ENCODE measurements at places on chromosomes 5 and 9.

GRCh38 chr5:45609661-45610060 is 86.5 kb downstream of the HCN1 start:
- no peak for DNase-seq

DNA sequence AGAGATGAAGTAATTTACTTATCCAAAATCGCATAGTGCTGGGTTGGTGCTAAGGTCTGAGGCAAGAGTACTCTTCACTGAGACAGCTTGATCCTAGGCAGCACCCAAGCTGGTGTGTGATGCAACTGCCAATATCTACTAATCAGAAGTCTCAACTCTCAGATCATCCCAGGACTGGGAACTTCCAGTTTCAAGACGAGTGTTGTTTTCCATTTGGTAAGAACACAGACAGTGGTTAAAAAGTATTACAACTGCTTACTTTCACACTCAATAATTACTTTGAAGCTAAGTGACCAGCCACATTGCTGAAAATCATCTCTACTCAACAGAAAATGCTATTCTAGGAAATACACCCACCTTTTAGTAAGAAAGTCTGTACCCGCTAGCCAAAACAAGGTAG is 45.3 kb downstream of the FBXW11 start:
- no peak for DNase-seq

DNA sequence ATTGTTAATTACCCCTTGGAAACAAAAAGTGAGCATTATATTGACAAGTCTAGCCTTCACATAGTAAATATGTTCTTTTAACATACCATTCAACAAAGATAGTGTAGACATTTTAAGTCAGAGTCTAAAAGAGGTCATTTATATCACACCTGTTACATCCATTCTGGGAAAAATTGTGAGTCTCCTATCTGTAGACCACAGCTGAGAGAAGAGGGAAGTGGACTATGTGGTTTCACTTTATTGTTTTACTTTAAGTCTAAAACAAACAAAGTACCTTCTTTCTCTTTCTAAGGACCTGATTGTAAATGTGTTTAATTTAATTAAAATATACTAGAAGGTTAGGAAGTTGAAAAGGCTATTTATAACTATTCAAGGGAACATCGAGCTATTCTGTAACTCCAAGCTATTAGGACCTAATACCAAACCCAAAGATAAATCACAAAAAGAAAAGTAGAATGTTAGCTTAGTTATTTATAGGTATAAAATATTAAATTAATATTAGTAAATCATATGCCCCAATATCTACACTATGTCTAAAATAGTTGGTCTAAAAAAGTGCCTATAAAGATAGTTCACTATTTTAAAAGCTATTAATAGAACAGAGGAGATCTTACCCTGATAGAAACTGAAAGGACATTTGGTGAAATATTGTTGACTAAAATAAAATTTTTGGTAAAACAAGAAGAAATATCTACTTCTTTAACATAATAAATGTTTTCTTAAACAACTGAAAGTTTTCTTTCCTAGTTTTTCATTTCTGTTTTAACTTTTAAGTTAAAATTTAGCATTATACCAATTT is 134.9 kb downstream of the TMEM167A start:
- no peak for DNase-seq

GRCh38 chr9:106653213-106653612 is 209.8 kb upstream of the ZNF462 start:
- DNase-seq, result no peak

GRCh38 chr5:76457674-76458485 is 54.8 kb downstream of the IQGAP2 start:
- no peak for DNase-seq

DNA sequence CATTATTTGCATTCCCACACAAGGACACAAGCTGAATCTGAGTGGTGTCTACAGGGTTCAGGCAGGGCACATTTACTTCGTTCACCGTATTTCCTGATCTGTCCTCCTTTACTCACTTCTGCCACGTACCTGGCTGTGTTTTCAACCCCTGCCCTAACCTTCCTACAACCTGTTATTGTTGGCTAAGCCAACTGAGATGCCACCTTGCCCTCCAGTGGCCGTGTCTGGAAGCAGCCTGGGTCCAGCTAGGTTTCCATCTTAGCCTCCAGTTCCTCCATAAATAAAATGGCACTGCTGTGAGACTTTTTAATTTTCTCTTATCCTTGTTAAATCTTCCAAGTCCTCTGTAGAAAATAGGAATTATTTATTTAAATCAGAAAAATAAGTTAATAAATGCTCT is 64.8 kb downstream of the ATP10B start:
- DNase-seq, result peak; percentile 59

DNA sequence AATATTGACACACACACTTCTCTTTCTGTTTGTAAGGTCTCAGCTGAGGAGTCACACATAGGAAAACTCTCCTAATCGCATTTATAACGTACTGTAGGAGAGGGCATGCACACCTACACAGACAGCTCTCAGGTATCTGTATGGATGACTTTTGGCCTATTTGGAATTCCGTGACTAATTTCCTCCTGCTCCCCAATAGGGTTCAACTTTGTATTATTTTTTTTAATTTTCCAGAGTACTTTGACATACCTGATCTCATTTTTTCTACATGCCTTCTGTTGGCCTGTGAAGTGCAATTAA is 195.9 kb downstream of the ARHGAP26 start:
- no peak for DNase-seq

- DNase-seq, result no peak
These were observed 112.3 kb upstream of the NR3C1 start for GRCh38 chr5:143515829-143516228.

DNA sequence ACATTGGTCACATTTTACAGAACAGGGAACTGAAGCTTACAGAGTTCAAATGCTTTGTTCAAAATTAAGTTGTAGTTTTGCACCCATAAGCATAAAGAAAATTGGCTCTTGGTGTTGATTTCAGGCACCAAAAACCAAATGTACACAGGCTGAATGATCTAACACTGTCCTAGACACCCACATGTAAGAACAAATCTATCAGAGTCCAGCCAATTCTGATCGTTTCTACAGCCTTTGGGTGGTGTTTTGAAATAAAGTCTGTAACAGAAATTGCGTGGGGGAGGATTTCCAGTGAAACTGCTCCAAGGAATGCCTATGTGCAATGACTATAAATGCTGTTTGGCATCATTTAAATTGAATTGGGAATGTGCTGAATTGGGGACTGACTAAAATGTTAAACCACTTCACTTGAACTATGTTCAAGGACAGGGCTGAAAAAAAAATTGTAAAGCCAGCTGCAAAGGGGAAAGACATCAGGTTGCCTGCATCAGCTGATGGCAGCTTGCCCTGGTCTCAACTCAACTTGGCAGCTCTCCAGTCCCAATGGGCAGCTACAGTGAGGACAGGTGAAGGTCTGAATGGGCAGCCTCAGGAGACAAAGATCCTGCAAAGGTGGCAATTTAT is 92.2 kb upstream of the TRPC7 start:
- DNase-seq, result no peak

DNA sequence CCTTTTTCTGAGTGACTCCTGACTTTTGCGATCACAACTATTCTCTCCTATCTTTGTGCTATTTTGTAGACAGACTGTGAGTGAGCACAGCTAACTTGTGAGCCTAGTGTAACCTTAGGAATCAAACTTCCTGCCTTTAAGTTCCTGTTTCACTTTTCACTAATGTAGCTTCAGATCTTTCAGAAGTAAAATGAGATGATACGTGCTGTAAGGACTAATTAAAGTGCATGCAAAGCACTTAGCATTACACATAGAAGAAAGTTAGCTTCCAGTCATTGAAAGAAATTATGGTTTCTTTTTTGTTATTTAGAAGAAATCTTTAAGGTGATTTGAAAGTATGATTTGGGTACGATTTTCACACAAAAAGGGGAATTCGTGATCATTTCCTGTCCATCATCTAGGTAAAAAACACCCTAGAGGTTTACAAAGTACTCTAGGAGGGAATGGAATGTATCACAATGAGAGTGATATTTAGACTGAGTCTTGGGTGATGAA is 122.7 kb downstream of the ST8SIA4 start:
- no peak for DNase-seq

- no peak for DNase-seq
These were observed 55.0 kb upstream of the APC start for GRCh38 chr5:112682621-112683061.

- peak; percentile 89 for DNase-seq
These were observed 767 bp downstream of the RALGPS1 start for GRCh38 chr9:126915281-126915816.

- DNase-seq, result no peak
These were observed 54.4 kb upstream of the EXOC3 start for GRCh38 chr5:388266-389196.

DNA sequence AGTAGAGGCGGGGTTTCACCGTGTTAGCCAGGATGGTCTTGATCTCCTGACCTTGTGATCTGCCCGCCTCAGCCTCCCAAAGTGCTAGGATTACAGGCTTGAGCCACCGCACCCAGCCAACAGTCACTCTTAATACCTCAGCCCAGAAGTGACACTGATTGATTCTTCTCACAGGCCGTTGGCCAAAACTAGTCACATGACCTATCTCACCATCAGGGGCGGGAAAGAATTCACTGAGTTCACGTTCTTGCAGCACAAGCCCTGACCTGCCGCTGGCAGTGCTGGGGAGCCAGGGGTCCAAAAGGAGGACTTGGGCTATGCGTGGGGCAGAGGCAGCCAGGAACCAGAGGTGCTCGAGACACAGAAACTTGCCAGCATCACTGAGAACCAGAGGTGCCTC is 55.0 kb upstream of the CPLX2 start:
- DNase-seq, result no peak

DNA sequence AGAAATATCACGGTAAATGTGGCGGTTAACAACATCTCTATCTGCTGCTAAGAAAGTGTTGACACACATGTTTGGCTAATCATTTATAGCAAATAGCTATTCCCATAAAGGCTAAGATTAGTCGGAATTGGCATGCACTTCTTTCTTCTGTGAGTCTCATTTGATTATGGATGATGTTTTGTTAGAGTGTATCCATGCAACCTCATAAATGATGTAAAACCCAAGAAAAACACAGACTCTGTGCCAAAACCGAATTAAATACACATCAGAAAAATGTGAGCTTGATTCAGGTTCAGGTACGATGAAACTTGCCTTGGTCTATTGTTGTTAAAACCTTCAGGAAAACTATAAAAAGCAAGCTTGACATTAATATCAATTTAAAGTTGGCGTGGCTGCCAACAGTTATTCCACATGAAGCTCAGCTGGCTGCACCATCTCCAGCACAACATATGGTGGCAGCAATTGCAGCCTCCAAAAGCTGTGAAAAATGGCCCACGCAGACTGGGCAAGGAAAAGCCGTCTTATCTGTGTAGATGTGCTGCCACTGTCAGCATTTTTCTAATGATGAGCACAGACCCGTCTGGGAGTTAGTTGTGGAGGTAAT is 41.1 kb upstream of the ICE1 start:
- DNase-seq, result no peak

DNA sequence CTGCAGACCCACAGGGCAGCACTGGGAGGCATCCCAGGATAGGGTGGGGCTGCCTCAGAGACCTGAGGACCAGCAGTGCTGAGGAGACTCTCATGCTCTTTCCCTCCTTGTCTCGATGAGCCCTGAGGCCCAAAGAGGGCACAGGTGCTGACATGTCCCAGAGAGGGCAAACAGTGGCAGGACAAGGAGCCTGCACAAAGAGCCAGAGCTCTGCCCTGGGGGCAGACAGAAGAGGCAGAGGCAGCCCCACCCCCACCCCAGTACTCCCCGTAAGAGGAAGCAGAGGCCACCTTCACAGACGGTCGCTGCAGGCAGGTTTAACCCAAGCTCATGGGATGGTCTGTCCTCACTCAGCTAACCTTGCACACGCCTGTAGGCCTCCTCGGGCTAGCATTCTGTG is 29.4 kb upstream of the TTLL11 start:
- no peak for DNase-seq

DNA sequence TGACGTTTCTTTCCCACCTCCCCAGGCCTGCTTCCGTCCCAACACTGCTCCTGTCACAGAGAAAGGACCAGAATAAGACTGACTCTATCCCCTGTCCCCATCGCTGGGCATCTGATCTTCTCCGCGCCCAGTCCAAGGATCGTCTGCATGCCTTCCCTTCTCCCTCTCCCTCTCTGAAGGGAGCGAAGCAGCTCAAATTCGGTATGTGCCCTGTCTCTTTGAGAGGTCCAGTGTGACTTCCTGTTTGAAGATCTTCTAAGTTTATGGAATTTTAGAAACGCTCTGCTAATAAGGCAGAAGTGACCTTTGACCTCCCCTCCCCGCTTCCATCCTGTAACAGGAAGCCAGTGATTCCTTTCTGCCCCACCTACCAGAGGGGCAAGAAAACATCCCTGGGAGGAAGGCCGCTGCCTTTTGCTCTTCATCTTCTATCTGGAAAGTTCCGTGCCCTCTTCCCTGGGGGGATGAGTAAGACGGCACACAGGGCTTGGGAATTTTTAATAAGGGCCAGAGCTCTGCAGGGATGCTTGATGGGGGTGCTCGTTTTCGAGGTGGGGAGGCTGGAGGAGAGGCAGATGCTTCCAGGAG is 40.7 kb upstream of the RNU6ATAC start:
- DNase-seq, result no peak

DNA sequence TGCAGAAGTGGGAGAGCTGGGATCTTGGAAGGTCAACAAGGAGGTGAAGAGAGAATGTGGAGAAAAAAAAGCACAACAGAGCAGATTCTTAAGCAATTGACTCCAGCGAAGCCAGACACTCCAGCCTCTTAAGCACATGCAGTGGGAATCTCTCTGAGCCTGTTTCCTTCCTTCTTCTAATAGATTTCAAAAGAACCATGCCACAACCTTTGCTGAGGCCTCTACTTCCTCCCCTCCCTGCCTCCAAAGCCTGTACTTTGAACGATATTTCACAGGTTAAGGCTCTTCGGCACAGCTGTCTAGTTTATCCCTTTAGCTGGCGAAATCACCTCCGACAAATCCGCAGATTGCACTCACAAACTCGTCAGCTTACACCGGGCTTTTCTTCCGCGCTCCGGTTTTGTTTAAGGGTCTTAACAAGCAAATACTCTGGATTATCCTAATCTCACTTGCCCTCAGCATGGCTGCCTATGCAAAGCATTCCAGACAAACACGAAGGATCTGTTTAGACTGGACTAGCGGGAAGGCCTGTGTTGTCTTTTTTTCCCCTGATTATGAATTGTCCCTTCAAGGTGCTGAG is 211.6 kb upstream of the PANK3 start:
- DNase-seq, result no peak

DNA sequence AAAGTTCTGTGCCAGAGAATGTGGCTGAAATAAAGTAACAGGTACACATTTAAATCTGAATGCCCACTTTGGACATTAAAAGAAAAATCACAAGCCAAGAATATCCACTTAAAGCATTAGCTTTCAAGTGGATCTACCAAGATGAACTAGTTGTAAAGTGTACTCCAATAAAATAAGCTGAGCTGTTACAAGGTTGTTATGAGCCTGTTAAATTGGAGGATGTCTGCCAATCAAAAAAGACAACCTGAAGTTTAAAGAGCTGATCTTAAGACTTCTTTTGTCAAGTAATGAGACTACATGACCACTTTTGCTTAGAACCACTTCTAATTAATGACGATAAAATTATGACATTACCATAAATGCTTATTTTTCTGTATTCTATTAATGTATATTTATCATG is 2.4 kb downstream of the FAM200C start:
- no peak for DNase-seq

Data from WTC11 (cell line).